ENCODE measurements at places on chromosomes 3 and 15. TPM values are rescaled to one million over a fixed set of nuclear protein-coding genes. Genes with fewer than 3 reads are reported as not detected.

- no peak for DNase-seq
Observed at GRCh38 chr3:176992978-176993377, 204.3 kb downstream of the TBL1XR1 start.

GRCh38 chr15:101243420-101243819 is 8.4 kb downstream of the CHSY1 start:
- no peak for DNase-seq

DNA sequence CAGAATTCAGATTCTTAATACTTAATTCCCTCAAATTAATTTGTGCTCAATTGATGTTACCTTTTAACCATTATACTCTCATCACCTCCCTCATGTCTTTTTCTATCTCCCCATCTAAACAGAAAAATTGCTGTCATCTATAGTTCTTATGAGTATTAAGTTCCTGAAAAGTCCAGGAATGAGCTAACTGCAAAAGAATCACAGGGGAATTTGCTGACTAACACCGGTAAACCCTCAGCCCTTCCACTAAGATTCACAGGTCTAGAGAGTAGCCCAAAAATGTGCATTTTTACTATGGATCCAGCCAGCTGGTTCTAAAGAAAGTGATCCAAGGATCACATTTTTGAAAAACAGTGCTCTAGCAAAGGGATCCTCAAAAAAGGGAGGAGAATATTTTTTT is 67.0 kb downstream of the SETD2 start:
- DNase-seq, result no peak

DNA sequence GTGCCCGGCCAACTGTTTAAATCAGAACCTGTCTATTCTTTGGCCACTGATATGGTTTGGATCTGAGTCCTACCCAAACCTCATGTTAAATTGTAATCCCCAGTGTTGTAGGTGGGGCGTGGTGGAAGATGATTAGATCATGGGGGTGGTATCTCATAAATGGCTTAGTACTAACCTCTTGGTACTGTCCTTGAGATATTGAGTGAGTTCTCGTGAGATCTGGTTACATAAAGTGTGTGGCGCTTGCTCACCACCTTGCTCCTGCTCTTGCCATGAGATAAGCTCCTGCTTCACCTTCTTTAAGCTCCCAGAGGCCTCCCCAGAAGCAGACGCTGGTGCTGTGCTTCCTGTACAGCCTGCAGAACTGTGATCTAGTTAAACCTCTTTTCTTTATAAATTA is 42.4 kb downstream of the REC114 start:
- no peak for DNase-seq

- no peak for DNase-seq
Observed at GRCh38 chr3:73294537-73294936, 233.1 kb downstream of the EBLN2 start.

Gene PLA2G4D
- 0.18 TPM for polyA plus RNA-seq

Gene SLC22A13
- polyA plus RNA-seq, result 0.24 TPM

All from right lung (tissue), 10 donors.